ENCODE measurements at places on chromosomes 16 and 17.

GRCh38 chr17:78040440-78041385 is 82.2 kb downstream of the TNRC6C start:
- DNase-seq, result no peak

DNA sequence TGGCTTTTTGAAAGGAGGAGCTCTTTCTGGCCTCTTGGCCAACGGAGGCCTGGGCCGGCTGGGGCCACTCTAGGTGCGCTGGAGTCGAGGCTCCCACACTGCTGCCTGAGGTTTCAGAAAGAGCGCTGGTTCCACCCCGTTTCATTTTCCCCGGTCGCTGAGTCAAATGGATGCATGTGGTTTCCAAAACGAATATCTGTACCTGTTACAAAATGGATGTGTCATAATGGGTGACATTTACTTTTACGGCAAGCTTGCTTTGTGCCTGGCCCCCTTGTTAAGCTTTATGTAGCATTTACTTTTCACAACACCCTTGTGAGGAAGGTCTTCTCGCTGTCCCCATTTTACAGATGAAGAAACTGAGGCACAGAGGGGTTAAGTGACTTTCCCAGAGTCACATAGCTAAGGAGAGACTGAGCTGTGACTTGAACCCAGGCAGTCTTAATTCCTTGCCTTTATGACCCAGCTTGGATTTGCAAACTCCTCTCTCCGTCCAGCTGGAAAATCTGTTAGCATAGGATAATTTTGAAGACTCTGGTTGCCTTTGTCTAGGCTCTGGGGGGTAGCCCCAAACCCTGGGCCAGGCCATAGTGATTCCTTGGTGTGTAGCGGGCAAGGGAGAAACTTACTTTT is 10.6 kb downstream of the KSR1 start:
- no peak for DNase-seq

DNA sequence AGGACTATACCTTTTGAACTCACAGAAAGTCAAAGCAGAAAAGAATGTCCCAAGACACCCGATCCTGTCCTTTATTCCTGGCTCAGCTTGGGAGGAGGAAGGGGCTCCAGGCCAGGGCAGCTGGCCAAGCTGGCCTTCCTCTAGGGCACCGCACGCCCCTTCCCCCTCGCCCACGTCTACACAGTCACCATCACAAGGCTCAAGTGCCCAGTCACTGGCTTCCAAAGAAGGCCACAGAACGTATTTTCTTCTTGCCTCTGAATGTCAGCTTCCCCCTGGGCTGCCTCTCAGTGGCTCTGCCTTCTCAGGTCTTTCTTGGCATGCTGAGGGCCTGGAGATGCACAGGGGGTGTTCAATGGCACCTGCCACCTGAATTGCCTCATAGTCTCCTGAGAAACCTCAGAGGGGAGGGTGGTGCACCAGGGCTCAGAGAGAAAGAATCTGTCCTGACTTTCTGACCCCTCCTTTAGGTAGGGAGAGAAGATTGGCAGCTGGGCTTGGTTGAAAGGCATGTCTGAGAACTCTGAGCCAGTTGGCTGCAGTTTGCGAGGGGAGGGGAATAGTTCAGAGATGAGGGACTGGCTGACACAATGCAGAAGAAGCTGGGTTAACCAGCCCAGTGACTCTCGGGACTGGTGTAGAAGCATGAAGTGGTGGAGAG is 2.1 kb downstream of the DHRS11 start:
- no peak for DNase-seq

- no peak for DNase-seq
Observed at GRCh38 chr17:37118366-37119137, 169.8 kb downstream of the AATF start.

DNA sequence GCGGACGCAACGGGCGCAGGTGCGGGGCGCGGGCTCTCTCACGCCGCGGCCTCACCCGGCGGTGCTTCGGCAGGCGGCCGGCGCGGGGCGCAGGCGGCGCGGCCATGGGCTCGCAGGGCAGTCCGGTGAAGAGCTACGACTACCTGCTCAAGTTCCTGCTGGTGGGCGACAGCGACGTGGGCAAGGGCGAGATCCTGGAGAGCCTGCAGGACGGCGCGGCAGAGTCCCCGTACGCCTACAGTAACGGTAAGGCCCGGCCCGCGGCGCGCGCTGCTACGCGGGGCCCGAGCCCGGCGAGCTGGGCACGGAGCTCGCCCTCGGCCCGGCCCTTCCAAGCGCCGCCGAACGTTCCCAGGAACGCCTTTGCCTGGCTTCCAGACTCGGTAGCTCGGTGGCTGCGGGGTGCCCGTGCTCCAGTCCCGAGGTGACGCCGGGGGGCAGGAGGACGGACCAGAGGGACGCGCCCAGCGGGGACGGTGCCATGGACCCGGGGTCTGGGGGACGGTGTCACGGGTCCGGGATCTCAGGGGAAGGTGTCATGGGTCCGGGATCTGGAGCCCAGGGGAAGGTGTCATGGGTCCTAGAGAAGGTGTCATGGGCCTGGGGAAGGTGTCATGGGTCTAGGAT is 435 bp downstream of the RAB40C start:
- no peak for DNase-seq

- DNase-seq, result no peak
Observed at GRCh38 chr16:89361751-89362539, 128.4 kb downstream of the ANKRD11 start.

DNA sequence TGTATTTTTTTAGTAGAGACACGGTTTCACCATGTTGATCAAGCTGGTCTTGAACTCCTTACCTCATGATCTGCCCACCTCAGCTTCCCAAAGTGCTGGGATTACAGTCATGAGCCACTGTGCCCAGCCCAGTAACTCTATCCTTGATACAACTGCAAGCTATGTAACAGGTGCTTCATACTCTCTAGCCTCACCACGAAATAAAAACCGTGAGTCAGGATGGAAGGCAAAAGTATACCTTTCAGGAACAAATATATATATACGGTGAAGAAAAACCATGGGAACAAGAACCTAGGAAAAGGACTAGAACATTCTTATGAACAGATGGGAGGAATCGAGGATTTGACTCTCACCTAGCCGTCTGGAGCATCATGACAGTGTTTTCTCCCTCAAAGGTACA is 9.6 kb upstream of the FBF1 start:
- DNase-seq, result no peak

DNA sequence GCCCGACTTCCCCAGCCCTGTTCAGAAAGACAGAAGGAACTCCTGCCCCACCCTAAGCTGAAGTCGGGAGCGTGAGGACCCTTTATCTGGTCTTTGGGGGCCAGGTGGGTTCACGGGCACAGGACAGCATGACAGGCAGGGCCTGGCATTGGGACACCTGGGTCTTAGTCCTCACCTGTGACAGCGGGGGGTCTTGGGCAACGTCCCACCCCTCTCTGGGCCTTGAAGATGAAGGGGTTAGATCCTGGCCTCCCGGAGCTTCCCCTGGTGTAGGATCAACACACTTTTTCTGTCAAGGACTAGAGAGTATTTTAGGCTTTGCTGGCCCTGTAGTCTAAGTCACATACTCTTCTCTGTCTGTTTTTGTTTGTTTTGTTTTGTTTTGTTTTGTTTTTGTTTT is 65.1 kb downstream of the JPH3 start:
- no peak for DNase-seq
